ENCODE measurements at places on chromosomes 12 and 14. TPM values are rescaled to one million over a fixed set of nuclear protein-coding genes. Genes with fewer than 3 reads are reported as not detected.

BCDIN3D gene
- total RNA-seq: 4.2 TPM

NGB gene
- total RNA-seq: not detected

CLEC12A gene
- total RNA-seq: not detected

FZD10 gene
- 1.1 TPM for total RNA-seq

AHSA1 gene
- total RNA-seq: 92.2 TPM

SLCO1B1 gene
- not detected for total RNA-seq

LRRC10 gene
- not detected for total RNA-seq

KSR2 gene
- not detected for total RNA-seq

KRT79 gene
- not detected for total RNA-seq

MDM2 gene
- 58.2 TPM for total RNA-seq

NYNRIN gene
- 33.2 TPM for total RNA-seq

GPX2 gene
- not detected for total RNA-seq

FAM186B gene
- total RNA-seq: 0.32 TPM

KRT85 gene
- total RNA-seq: not detected

ACOT6 gene
- not detected for total RNA-seq

ACAD10 gene
- 11.0 TPM for total RNA-seq

HRK gene
- total RNA-seq: not detected

FAM90A1 gene
- total RNA-seq: 0.13 TPM

SLC38A1 gene
- total RNA-seq: 66.7 TPM

SMIM41 gene
- 50.8 TPM for total RNA-seq

ASCL1 gene
- total RNA-seq: not detected

ERP27 gene
- total RNA-seq: 0.26 TPM

ACSM4 gene
- not detected for total RNA-seq
